ENCODE measurements at places on chromosomes 12 and 14. TPM values are rescaled to one million over a fixed set of nuclear protein-coding genes. Genes with fewer than 3 reads are reported as not detected.

DNA sequence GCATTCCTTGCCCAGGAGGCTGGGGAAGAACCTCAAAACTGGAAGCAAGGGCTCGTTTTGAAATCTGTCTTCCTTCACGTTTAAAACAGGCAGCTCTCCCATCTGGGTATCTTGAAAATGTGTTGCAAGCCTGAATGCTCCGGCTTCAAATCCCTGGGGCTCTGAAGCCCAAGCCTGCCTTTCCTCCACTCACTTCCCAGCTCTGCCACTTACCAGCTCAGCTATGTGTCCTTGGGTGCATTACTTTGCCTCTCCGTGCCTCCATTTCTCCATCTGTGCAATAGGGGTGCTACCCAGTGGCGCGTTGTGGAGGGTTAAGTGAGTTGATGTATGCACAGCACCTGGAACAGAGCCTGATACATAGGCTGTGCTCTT is 97.6 kb downstream of the GCH1 start:
- DNase-seq, result no peak

CLEC4D gene
- 15.7 TPM for total RNA-seq

DNA sequence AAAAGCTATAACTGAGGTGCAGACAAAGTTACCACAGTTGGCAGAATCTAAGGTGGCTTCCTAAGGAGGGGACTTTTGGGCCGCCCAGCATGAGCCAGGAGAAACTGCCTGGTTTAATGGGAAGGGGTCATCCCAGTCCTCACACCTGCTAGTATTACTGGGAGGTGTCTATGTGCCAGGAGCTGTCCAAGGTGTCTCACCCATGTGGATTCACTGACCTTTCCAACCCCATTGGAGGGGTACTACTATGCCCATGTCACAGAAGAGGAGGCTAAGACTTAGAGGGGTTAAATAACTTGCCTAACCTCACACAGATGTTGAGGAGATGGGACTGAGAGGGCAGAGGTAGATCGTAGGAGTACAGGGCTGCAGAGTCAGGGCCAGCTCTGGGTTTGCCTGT is 10.2 kb downstream of the ABCB9 start:
- DNase-seq, result no peak

DNA sequence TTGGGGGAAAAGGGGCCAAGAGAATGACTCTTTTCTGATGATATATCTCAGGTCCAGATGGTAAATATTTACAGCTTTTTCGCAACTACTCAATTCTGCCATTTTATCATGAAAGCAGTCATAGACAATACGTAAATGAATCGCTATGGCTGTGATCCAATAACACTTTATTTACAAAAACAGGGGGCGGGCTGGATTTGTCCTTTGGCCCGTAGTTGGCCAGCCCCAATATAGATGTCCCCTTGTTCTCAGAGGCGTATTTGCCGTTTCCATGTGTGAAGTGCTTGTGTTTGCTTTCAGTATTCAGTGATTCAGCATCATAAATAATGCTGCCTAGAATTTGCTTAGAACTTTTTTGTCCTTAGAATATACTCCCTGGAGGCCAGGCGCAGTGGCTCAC is 77.2 kb downstream of the CCDC92 start:
- DNase-seq, result no peak

- no peak for DNase-seq
These were observed 307.4 kb downstream of the NUAK1 start for GRCh38 chr12:105831372-105831771.

SIX4 gene
- 3.6 TPM for total RNA-seq

GRCh38 chr12:3313675-3314663 is 177.0 kb upstream of the PRMT8 start:
- DNase-seq, result no peak

DNA sequence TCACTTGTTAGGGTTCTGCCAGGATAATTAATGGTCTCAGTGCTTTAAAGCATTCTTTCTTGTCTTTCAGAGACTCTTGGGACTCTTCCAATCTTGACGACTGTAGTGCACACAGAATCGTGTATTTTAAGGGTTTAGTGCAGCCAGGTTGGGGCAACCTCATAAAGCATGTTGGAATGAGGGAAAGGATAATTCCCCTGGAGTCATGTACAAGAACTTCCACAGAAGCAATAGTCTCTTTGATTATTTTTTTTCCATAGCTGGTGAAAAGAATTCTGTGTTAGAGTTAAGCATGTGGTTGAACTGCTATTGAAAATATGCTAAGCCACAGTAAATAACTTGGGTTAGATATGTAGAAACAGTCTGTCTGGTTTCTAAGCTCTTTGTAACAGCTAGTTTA is 246.8 kb upstream of the DAAM1 start:
- no peak for DNase-seq

- no peak for DNase-seq
These were observed 4.5 kb upstream of the RPGRIP1 start for GRCh38 chr14:21275261-21275858.

DNA sequence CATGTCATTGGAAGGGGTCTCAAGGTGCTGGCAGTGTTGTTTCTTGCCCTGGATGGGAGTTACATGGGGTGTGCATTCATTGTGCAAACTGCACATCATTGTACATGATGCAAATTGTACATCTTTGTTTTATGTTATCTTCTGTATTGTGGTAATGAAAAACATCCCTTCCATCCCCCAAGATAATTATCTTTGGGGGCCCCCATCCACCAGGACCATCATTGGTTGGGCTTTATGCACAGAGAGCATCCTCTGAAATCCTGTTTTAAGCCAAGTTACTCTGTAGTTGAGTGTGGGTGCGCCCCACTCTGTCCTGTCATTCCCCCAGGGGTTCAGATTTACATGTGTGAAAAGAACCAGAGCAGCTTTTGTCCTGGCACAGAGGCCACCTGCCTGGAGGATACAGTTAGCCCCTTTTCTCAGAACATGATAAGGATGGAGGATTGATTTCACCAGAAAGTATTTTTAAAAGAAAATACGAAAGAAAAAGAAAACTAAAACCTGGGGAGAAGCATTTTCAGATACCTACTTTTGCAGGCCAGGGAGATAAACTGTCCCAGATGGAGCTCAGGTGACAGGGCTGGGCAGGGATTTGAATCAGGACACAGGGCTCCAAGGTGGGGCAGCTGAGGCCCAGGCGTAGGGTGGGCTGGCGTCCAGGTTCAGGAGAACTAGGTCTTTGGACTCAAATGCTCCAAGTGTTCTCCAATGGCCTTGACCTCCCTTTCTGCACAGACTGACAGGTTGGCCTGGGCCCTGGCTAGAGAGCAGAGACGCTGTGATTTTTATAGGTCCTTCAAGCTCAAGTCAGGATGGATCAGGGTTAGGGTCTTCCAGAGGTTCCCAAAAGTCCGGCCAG is 17.2 kb downstream of the WSCD2 start:
- no peak for DNase-seq

KERA gene
- 0.26 TPM for total RNA-seq

DNA sequence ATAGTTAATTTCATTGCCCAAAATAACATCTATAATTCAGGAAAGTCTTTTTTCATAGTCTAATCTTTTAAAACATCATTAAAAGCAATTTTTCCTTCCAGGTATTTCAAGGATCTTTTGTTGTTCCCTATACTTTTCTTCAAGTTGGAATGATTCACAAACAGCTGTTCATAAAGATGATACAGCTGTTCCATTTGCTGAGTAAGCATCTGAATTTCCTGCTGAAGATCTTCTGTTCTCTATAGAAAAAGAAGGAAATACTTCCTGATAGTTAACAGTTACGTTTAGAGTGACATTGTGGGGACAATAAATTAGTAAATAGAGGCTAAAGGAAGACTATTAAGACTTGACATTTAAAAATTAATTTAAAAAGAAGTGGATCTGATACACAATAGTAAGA is 30.3 kb upstream of the ESR2 start:
- DNase-seq, result no peak

NAA25 gene
- total RNA-seq, result 33.7 TPM

TBK1 gene
- 28.4 TPM for total RNA-seq

GRCh38 chr14:76373456-76373855 is 2.5 kb upstream of the ESRRB start:
- no peak for DNase-seq

GRCh38 chr12:13027032-13027431 is 17.1 kb upstream of the FAM234B start:
- no peak for DNase-seq

GRCh38 chr12:48336061-48336460 is 14.7 kb downstream of the ZNF641 start:
- DNase-seq, result no peak

KRT75 gene
- not detected for total RNA-seq

DNA sequence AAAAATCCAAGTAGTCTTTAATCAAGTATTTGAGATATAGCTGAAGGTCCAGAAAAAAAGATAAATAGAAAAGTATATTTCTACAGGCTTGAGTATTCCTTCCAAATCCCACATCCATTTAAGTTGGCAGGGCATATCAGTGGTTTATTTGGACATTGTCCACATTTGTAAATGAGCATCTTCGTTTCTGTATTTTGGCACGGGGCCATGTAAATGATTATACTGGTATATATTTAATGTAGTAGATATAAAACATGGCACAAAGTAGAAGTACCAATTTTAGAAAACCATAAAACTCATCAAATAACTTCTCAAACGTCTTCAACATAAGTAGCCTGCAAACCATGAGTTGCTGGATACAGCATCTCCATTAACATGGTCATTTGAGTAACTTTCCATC is 437.4 kb upstream of the SOX5 start:
- no peak for DNase-seq

DNA sequence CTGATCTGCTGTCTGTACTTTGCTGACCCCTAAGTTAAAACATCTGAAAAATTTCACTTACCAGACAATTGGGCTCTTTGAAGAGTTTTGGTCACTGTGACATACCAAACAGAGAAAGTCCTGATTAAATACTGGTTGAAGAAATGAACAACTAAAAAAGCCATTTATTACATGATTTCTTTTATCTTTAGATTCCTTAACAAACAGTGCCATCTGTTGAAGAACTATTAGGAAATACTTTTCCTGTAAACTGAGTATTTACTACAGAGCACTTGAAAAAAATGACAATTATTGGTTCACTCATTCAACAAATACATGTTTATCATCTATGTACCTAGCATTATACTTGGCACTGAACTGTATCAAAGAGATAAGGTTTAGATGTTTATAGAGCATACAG is 6.5 kb upstream of the WASHC4 start:
- no peak for DNase-seq

DNA sequence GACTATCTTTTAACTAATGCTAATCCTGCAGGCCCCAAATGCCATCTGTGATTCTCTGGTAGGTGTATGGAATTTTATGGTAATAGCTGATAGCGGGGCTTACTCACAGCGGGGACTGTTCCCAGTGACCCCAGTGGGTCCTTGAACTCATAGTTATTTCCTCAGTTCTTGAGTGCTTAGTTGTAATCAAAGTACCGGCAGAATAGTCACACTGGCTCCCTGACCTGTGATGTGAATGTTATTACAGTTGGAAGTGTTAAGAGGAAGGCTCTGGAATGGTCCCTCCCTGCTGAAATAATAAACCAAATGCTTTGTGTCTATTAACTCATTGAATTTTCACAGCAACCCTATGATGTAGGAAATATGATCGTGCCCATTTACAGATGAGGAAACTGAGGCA is 78.3 kb downstream of the NDUFA12 start:
- no peak for DNase-seq

KRT2 gene
- total RNA-seq, result not detected

CBX5 gene
- 72.2 TPM for total RNA-seq

KITLG gene
- total RNA-seq, result 69.1 TPM

- no peak for DNase-seq
These were observed 110.7 kb downstream of the NCOR2 start for GRCh38 chr12:124456652-124457152.

Measured in left lung (tissue), 14 donors.